ENCODE measurements at places on chromosomes 12 and 14. TPM values are rescaled to one million over a fixed set of nuclear protein-coding genes. Genes with fewer than 3 reads are reported as not detected.
A peak's percentile ranks its signal among the peaks of the same experiment; 100 is the strongest.

Gene RNASE1
- polyA plus RNA-seq = 290 TPM

Gene MTERF2
- polyA plus RNA-seq = 35.7 TPM

Gene COX8C
- 0.32 TPM for polyA plus RNA-seq

Gene GLT1D1
- polyA plus RNA-seq = 0.07 TPM

Gene FLVCR2
- 1.3 TPM for polyA plus RNA-seq

Gene TMX1
- 4.3 TPM for polyA plus RNA-seq

Gene LYZ
- 16.5 TPM for polyA plus RNA-seq

Gene GNPTAB
- polyA plus RNA-seq = 25.6 TPM

Gene MAP3K9
- 1.4 TPM for polyA plus RNA-seq

- no peak for DNase-seq
Observed at GRCh38 chr14:51341338-51341737, 101.3 kb downstream of the TMX1 start.

GRCh38 chr14:43360239-43360638 lies 1146.8 kb downstream of the FSCB start:
- no peak for DNase-seq

GRCh38 chr12:8082808-8083100 lies 680 bp downstream of the NECAP1 start:
- DNase-seq = no peak

DNA sequence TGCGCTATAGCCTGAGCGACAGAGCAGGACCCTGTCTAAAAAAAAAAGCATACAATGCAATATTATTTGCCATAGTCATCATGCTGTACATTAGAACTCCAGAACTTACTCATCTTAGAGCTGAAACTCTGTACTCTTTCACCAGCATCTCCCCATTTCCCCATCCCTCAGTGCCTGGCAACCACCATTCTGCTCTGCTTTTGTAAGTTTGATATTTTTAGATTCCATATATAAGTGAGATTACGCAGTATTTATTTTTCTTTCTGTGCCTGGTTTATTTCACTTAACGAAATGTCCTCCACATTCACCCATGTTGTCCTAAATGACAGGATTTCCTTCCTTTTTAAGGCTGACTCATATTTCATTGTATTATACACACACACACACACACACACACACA lies 121.8 kb downstream of the BBS10 start:
- no peak for DNase-seq

DNA sequence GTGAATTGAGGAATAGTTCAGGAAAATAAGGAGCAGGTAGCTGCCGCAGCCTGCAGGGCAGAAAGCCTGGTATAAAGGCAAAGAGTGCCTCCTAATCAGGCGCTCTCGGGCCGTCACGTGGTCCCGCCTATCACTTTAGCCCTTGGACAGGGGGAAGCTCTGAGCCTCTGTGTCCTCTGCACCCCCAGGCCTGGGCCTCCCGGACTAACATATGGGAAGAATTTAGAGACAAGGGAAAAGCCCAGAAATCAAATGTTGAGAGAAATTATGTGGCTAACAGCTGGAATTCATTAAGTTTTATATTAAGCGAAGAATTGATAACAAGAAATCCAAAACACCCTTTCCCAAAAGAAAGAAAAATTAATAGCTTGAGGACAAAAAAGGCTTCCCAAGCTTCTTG lies 417.7 kb downstream of the ATP23 start:
- peak; percentile 63 for DNase-seq

- no peak for DNase-seq
Observed at GRCh38 chr12:40013847-40014246, 92.0 kb downstream of the SLC2A13 start.

- DNase-seq = peak; percentile 28
Observed at GRCh38 chr12:118625050-118625675, 248.8 kb downstream of the SUDS3 start.

- DNase-seq = no peak
Observed at GRCh38 chr12:130764073-130764472, 48.0 kb upstream of the RIMBP2 start.

DNA sequence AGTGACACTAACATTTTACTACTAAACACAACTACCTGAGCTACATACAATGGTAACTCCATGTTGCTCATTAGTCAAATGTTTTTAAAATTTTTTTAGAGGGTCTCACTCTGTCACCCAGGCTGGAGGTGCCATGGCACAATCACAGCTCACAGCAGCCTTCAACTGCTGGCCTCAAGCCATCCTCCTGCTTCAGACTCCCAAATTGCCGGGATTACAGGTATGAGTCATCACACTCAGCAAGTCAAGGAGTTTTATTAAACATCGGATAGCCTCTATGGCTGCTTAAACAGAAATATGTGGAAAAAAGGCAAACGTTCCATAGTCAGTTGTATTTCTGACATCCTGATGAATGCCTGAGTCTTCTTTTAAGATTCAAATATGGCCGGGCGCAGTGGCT lies 11.1 kb upstream of the NPFF start:
- no peak for DNase-seq

GRCh38 chr12:29187756-29188155 lies 38.7 kb downstream of the FAR2 start:
- no peak for DNase-seq

DNA sequence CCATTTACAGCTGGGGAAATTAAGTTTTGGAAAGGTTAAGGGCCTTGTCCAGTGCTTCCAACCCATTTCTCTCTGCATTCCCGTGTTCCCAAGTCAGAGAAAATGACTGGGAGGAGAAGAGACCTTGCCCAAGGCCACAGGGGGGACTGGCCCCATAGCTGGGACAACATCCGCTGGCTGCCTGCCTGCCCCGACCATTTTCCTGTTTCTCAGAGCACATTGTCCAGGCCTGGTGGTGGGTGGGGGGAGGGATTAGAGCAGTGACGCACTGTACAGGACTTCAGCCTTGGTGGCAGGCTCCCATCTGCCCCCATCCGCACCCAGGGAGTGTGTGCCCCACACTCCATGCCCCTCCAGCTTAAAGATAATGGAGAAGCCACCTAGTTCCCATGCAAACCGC lies 27.7 kb downstream of the DIO3 start:
- DNase-seq = no peak

- DNase-seq = peak; percentile 94
Observed at GRCh38 chr12:104215638-104216297, at the start of gene TXNRD1. TSS of gene TXNRD1 (plus strand) at chr12:104215779. CDS start at chr12:104215803, 24 bp downstream.

DNA sequence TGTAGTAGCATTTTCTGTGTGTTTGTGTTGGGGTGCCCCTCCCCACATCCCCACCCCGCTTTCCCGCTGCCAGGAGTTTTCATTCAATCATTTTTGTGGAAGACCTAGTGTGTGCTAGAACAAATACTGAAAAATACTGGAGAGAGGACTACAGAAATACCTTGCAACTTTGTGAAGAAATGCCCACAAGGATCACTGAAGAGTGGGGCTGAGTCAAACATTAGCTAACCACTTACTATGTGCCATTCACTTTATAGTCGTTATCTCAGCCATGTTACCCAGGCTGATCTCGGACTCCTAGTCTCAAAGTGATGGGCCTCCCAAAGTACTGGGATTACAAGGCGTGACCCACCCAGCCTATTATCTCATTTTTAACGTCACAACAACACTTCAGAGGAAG lies 559 bp upstream of the LMBR1L start:
- no peak for DNase-seq

- DNase-seq = no peak
Observed at GRCh38 chr12:86914721-86915120, 658.5 kb upstream of the MGAT4C start.

DNA sequence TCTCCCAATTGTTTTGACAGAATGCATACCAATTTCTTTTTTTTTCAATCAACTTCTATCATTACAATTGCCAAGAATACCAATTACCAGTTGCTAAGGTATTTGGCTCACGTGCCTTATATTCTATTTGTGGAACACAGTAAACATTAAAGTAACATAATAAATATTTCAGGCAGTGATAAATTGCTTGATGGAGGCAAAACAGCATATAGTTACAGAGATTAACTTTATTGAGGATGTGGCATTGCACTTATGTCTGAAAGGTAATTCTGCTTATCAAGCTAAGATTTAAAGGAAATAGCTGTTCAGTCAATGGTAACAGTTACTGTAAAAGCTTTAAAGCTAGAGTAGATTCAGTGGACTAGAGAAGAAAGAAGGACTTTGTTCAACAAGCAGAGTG lies 1107.8 kb downstream of the FSCB start:
- no peak for DNase-seq

Measured in right cardiac atrium (tissue), 5 donors.